GM12865 (cell line): ENCODE measurements at places on chromosomes 7 and 10.
A peak's percentile ranks its signal among the peaks of the same experiment; 100 is the strongest.

GRCh38 chr7:147586110-147586509 is 1004.5 kb upstream of the C7orf33 start:
- no peak for DNase-seq

GRCh38 chr7:138417764-138418163 is 42.3 kb upstream of the TRIM24 start:
- DNase-seq = no peak

DNA sequence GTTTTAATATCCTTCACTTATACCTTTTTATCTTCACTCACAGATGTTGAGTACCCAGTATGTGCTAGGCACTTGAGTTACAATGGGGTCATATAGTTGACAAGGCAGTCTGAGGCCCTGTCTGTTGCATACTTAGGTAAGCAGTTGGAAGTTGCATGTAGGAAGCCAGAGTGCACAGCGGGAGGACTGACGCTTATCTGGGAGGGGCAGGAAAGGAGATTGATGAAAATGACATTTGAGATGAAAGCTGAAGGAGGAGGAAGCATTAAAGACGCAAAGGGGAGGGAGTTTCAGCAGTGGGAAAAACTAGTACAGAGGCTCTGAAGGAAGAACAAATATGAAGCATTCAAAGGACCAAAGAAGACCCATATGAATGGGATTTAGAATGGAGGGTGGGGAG is 266.2 kb downstream of the HTR7 start:
- no peak for DNase-seq

- no peak for DNase-seq
Measured at GRCh38 chr7:105532709-105533460, 884 bp downstream of the RINT1 start.

- peak; percentile 80 for DNase-seq
Measured at GRCh38 chr10:113788604-113789083, 37.2 kb downstream of the PLEKHS1 start.

- no peak for DNase-seq
Measured at GRCh38 chr10:44392420-44392819, 7.5 kb upstream of the CXCL12 start.

DNA sequence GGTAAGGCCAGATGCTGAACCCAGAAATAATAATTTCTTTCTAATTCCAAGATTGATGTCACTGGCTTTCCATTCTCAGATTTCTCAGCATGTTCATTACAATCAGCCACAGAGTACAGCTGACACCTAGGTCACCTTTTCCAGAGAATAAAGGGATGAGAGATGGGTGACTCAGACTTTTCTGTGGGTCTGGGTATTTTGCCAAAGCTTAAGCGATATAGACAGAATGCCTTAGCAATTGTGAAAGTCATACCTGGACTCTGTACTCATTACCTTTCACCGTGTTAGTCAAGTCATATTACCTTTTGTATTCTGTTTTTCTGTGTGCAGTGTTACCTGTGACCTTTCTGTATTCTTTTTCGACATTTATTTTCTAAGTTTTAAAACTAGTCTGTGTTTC is 10.6 kb upstream of the PRTFDC1 start:
- DNase-seq = no peak

DNA sequence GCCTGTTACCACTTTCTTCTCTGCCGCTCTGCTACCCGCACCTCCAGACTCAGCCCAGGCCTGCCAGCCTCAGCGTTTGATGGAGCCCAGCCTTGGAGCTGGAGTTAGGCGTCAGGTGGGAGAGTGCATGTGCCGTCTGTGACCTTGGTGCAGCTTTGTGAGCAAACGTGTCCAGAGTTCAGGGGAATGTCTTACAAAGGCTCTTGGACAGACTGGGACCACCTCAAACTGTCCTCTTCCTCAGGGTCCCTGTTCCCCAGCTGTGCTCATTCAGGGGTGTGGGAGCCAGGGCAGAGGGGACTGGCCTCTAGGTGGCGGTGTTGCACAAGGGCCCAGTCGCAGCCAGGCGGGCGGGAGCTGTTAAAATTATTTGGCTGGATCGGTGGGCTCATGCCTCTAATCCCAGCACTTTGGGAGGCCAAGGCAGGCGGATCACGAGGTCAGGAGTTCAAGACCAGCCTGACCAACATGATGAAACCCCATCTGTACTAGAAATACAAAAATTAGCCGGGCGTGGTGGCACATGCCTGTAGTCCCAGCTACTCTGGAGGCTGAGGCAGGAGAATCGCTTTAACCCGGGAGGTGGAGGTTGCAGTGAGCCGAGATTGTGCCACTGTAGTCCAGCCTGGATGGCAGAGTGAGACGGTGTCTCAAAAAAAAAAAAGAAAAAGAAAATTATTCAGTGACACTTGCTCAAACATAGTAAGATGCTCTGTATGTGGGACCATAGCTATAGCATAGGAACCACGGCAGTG is 89.2 kb downstream of the ADCY1 start:
- DNase-seq = no peak

- no peak for DNase-seq
Measured at GRCh38 chr7:27137640-27138315, 5.7 kb downstream of the HOXA5 start.

DNA sequence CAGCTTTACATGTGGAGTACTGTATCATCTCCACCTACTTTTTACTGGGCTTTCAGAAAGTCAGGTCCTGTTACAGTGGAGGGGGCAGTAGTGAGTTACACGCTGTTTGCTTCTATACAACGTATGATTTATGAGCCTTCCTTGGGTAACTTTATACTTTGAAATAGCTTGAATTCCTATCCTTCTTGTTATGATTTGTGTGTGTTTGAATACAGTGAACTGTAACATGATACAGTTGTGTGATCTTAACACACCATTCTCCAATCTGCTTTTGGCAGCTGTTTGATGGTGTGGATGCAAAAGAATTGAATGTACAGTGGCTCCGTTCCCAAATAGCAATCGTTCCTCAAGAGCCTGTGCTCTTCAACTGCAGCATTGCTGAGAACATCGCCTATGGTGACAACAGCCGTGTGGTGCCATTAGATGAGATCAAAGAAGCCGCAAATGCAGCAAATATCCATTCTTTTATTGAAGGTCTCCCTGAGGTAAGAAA is 41.7 kb downstream of the SP8 start:
- no peak for DNase-seq

GRCh38 chr7:46454816-46455215 is 533.7 kb upstream of the IGFBP3 start:
- no peak for DNase-seq

- no peak for DNase-seq
Measured at GRCh38 chr7:46864716-46865115, 717.2 kb downstream of the TNS3 start.

- no peak for DNase-seq
Measured at GRCh38 chr7:45366475-45366874, 207.7 kb upstream of the ADCY1 start.

GRCh38 chr10:131831561-131831960 is 69.2 kb upstream of the PPP2R2D start:
- DNase-seq = no peak

GRCh38 chr10:74910976-74911350 is 84.6 kb downstream of the KAT6B start:
- no peak for DNase-seq

DNA sequence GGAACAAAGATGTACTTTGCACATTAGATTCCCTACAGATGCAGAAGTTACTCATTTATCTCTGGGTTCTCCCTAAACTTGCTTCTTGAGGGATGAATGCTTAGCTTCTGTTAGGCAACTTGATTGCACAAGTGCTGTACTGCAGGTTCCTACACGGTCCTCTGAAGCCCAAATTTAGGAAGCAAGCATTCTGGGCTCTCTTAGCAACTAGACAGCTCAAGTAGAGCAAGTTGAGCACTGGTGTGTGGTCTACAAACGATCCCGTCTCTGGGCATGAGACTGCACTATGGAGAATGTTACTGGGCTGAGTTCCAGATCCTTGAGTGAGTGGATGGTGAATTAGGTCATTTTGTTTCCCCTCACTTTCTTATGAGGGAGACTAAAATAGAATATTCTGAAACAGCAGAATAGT is 14.3 kb downstream of the SEMA3D start:
- DNase-seq = no peak

GRCh38 chr7:1966631-1967200 is 266.0 kb downstream of the MAD1L1 start:
- DNase-seq = no peak

DNA sequence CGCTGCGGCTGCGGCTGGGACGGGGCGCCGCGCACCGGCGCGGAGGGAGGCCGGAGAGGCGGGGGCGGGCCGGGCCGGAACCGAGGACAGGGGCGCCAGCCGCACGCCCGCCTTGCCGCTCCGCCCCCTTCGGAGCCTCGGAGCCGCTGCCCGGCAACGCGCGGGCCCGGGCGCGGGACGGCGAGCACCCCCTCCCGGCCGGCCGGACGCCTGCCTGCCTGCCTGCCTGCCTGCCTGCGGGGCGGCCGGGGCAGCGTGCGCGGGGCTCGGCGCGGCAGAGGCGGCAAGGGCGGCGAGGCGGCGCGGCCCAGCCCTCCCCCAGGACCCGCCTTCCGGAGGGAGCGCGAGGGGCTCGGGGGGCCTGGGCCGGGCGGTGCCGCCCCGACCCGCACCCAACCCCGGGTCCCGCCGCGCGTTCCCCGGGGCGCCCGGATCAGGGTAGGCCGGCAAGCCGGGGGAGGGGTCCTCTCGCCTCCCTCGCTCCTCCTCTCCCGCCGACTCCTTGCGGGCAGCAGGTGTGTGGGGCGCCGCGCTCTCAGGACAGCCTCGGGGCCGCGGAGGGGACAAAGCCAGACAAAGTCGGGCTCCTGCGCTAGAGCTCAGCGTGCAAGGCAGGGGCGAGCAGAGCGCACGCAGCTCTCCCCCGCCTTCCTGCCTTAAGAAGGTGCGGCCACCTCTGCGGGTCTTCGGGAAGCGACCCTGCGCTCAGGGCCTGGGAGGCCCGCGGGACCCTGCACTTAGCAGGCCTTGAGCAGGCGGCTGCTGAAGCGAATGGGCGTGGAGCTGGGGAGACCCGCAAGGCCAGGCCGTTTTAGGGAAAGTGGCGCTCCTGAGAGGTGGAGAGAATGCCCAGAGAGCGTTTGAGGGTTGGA is at the start of gene KIAA1549:
TSS of gene KIAA1549 (minus strand) at position 58 of the 872 bp plus-strand sequence. CDS start 120 bp downstream, outside the sequence.
- DNase-seq = peak; percentile 83

- DNase-seq = no peak
Measured at GRCh38 chr7:46606761-46607160, 685.7 kb upstream of the IGFBP3 start.

GRCh38 chr10:80770239-80770638 is 232.5 kb downstream of the SH2D4B start:
- no peak for DNase-seq

DNA sequence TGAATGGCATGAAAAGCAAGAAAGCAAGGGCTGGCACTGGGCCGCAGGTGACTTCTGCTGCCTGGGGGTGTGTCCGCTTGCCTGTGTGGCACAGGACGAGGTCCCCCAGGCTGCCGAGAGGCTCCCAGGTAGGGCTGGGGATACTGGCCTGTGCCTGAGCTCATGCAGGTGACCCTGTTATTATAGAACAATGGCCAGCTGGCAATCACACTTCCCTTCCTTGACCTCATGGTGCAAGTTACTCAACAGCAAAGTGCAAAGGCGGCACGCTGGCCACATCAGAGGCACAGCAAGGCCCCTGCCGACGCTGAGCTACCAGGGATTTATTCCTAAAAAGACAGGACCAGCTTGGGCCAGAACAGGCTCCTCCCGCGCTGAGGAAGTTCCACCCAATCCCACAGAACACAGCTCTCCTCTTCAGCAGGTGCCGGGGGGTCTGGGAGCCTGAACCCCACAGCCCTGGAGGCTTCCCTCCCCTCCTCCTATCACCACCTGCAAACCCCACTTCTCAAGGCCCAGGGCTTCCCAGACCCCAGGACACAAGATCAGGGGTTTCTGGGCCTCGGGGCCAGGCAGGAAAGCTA is 1.4 kb upstream of the ADAM8 start:
- no peak for DNase-seq

GRCh38 chr7:16421333-16422102 is at the start of gene CRPPA:
Gene CRPPA (minus strand): TSS chr7:16421538. CDS start chr7:16421322, 216 bp downstream.
- no peak for DNase-seq

DNA sequence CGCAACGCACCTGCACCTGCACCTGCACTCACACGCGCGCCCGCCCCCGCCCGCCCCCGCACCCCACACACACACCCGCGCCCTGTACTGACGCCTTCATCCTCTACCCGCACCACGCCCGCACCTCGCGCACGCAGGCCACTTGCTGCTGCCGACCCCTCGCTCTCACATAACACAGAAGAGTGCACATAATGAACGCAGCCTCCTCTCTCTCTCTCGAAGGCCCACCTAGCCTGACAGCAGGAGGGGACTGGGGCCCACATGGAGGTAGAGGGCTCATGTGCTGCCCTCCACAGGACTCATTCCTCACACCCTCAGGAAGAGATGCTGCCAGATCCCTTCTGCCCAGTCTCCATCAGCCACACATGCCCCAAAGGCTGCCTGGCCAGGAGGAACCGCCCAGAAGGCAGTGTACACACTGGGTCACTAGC is 432 bp upstream of the CAMK2B start:
- no peak for DNase-seq

- no peak for DNase-seq
Measured at GRCh38 chr10:101358706-101359300, 4.8 kb downstream of the BTRC start.

- no peak for DNase-seq
Measured at GRCh38 chr7:136883046-136883445, 14.6 kb downstream of the CHRM2 start.

DNA sequence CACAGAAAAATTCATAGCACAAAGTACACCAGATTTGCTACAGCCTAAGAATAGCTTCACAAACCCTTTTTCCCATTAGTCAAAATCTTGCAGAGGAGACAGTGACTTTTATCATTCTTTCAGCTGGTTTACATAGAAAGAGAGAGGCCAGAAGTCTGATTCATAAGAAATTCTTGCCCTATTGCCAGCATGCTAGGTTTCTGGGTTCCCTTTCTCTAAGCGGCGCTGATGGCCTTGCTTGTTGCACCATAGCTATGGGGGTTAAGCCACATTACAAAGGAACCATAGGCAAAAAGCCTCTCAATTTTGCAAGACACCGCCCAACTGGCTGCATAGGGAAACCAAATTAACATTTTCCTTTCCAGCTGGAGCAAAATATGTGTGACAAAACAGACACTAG is 87.4 kb downstream of the ZNF467 start:
- DNase-seq = no peak

GRCh38 chr10:101512738-101513137 is 75.3 kb downstream of the POLL start:
- no peak for DNase-seq

- DNase-seq = peak; percentile 57
Measured at GRCh38 chr10:87761892-87762291, 56.1 kb downstream of the ATAD1 start.

DNA sequence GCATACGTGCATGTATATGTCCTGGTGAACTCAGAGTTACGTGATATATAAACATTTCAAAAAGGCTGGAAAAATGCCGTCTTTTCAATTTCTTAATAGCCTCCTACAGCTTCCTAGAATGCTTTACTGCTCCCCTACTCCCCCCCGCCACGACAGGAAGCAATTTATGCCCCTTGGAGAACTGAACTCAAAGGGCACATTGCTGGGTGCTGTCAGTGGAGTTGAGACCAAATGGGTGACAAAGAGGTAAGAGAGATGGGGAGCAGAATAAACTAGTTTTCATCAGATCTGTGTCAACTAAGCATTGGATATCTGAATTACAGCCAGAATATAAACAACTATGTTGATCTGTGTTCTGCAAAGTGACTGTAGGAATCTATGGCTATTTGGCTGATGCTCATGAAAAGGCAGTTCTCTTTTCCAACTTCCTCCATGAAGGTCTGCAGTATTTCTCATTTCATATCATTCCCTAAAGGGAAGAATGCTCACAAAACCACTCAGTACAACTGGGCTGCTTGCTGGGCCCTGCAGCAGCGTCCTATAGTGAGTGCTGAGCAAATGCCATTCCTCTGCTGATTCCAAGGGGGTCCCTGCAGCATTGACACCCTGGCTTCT is 171.3 kb upstream of the HPS1 start:
- DNase-seq = no peak
